ENCODE measurements at places on chromosomes 1 and 21.
A peak's percentile ranks its signal among the peaks of the same experiment; 100 is the strongest.

GRCh38 chr1:4690951-4691675, 36.7 kb downstream of the AJAP1 start:
- no peak for DNase-seq

DNA sequence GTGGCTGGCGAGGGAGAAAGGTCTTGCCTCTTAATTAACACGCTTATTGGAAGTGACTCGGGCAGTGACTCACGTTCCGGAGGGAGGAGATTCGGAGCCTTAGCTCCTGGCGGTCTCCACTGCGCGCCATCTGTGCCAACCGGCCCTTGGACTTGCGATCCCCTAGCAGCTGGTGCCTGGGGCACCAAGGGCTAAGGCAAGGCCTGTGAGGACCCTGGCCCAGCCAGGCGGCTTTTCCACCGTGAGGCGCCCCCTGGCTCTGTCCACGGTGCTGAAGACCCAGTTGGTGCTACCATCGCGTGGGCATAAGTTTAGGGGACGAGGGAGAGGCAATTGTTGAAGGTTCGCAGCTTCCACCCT, 1.3 kb upstream of the SYT6 start:
- peak; percentile 44 for DNase-seq

GRCh38 chr1:240280560-240281322, 189.1 kb downstream of the FMN2 start:
- DNase-seq, result no peak

DNA sequence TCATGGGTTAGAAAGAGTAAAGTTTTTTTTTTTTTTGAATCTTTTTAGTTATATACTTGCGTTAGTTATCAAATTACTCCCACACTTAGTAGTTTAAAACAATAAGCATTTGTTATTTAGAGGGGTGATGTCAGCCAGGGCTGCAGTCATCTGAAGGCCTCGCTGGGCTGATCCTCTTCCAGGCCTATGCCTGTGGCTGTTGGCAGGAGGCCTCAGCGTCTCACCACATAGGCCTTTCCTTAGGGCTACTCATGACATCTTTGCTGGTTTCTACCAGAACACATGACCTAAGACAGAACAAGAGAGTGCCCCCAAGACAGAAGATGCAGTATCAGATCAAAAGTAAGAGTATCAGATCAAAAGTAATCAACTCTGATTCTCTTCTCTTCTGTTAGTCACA, 167.4 kb downstream of the HHAT start:
- DNase-seq, result no peak

- no peak for DNase-seq
These were observed 129.6 kb upstream of the ATP1A1 start for GRCh38 chr1:116243333-116244054.

DNA sequence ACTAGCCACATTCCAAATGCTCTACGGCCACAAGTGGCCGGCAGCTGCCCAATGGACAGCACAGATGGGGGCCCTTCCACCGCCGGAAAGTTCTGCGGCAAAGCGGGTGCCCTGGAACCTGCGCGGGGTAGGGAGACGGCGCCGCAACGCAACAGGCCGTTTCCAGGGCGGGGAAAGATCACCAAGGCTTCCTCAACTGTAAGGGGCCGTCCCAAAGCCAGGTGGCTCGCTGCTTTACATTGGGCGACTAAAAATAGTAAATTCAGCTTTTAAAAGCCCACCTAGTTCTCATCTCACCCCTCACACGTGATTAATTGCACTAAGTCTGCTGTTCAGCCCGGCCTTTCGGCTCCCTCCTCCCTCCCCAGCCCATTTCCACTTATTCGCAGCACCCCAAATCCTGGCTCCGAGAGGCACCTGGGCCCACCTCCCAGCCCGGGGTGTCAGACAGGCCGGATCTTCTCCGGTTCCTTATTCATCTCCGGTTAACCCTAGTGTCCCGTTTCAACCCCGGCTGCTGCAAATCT, 643 bp downstream of the CFAP298 start:
- peak; percentile 22 for DNase-seq

All from neural crest cell (in vitro differentiated cells).